ENCODE measurements at places on chromosomes 12 and 14. TPM values are rescaled to one million over a fixed set of nuclear protein-coding genes. Genes with fewer than 3 reads are reported as not detected.

CELA1 gene
- total RNA-seq = not detected

KRT73 gene
- total RNA-seq = not detected

AQP2 gene
- not detected for total RNA-seq

FAM90A1 gene
- 0.11 TPM for total RNA-seq
